Aorta (tissue), 5 donors: ENCODE measurements at places on chromosomes 2 and 18. TPM values are rescaled to one million over a fixed set of nuclear protein-coding genes. Genes with fewer than 3 reads are reported as not detected.

The PNKD gene
- polyA plus RNA-seq, result 108 TPM

DNA sequence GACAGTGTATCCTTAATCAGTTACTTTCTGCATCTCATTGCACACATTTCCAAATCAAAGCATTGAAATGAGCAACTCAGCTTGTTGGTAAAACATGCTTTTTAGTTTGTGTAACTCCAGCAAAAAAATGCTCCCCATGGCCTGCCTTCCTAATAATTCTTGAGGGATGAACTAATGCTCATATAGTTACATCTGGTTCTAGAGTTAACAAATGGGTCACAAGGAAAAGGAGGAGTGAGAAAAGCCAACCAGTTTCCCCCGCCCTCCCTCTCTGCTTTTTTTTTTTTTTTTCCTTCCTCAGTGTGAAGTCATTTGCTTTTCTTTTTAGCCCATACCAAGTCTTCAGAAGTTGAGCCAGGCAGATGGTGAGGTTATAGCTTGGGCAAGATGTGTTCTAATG, 231.7 kb downstream of the MTX2 start:
- no peak overlapping the region for H3K4me3 ChIP-seq
- no peak for DNase-seq
- H3K27ac ChIP-seq, result no peak overlapping the region
- no peaks in the 10 kb centered on the region for H3K4me1 ChIP-seq

The UPP2 gene
- polyA plus RNA-seq, result not detected

DNA sequence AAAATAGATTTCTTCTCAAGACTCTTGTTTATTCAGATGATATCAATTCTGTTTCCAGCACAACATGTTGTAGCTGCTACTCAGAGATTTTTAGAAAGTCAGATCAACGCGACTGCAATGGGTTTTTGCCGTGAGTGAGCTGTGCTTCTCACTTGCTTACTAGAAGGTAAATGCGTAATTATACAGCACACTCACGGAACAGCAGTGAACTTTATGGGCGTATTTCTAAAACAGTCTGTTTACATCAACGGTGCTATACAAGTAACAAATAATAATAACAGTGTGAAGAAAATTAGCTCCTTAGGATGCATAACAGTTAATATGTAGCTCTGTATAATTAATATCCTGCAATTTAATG, 533.6 kb downstream of the RNF144A start:
- no peak overlapping the region for H3K27ac ChIP-seq
- H3K36me3 ChIP-seq, result no peaks in the 10 kb centered on the region
- no peak overlapping the region for H3K4me3 ChIP-seq
- no peaks in the 10 kb centered on the region for H3K4me1 ChIP-seq

- H3K36me3 ChIP-seq, result no peaks in the 10 kb centered on the region
- H3K4me3 ChIP-seq, result no peak overlapping the region
- no peaks in the 10 kb centered on the region for H3K4me1 ChIP-seq
- no peak for DNase-seq
These were observed 7.2 kb upstream of the CD226 start for GRCh38 chr18:69954719-69955480.

DNA sequence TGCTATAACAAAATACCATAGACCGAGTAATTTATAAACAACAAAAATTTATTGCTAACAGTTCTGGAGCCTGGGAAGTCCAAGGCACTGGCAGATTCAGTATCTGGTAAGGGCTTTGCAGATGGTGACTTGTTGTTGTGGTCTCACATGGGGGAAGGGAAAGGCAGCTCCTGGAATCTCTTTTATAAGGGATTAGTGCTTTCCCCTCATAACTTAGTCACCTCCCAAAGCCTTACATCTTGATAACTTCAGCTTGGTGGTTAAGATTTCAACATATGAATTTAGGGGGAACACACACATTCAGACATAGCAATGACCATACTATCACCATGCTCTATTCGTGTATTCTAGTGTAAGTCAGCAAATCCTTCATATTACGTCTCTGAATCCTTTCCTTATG, 447.6 kb upstream of the TCF4 start:
- no peaks in the 10 kb centered on the region for H3K4me1 ChIP-seq
- H3K4me3 ChIP-seq, result no peak overlapping the region
- no peaks in the 10 kb centered on the region for H3K36me3 ChIP-seq
- no peaks in the 10 kb centered on the region for H3K27me3 ChIP-seq
- DNase-seq, result no peak
- H3K27ac ChIP-seq, result no peak overlapping the region

- DNase-seq, result no peak
- H3K4me3 ChIP-seq, result no peak overlapping the region
- H3K27ac ChIP-seq, result no peak overlapping the region
- H3K36me3 ChIP-seq, result no peaks in the 10 kb centered on the region
- H3K4me1 ChIP-seq, result no peaks in the 10 kb centered on the region
These were observed 317.2 kb upstream of the CDH2 start for GRCh38 chr18:28494151-28494550.

DNA sequence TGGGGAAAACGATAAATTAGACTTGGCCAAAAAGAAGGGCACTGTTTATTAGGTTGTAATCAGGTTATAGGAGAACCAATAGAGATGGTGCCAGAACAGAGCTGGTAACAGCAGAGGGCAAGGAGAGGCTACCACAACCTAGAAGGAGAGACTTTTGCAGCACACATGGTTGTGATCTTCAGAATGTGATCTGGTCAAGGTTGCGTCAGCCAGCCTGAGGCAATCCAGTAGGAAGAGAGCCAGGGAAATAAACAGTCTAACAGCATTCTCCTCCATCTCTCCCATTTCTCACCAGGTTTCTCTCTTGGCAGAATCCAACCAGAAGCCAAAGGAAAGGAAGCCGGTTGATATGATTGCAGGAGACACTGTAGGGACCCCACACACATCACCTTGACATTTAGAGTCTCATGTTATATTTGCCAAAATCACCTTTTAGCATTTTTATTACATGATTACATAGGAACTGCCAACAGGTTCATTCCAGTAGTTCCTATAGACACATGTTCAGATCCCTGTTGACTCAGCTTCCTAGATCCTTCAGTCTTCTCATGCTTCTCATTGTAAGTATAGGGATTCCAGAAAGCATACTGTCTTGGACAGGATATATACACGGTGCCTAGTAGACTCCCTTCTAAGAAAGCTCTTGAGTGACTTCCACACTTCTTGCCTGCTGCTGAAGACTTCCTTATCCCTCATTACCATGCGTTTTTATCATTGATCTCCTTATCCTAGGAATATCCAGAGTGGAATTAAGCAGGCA, 17.6 kb upstream of the SPATS2L start:
- no peaks in the 10 kb centered on the region for H3K27me3 ChIP-seq
- no peak for DNase-seq
- no peaks in the 10 kb centered on the region for H3K36me3 ChIP-seq
- H3K4me3 ChIP-seq, result no peak overlapping the region
- H3K27ac ChIP-seq, result no peak overlapping the region

DNA sequence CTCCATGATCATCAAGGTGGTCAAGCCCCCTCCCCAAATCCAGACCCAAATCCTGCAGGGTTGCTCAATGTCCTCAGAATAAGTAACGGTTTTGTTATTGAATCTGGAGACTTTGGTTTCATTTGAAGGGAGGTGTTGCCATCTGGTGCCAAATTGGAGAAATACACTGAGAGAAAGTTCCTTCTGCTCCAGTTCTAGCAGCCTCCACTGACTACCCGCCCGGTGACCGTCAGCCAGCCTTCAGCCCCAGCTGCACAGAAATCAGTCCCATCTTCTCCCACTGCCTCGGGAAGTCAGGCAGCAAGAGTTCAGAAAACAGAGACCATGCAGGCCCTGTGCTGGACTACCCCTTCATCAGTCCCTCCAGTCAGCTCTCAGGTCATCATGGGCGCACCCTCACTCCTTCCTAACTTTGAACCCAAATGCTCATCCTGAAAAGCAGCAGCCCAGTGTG, 38.7 kb downstream of the PKDCC start:
- peaks cover 4% of the 10 kb centered on the region for H3K4me1 ChIP-seq
- no peak overlapping the region for H3K27ac ChIP-seq
- no peaks in the 10 kb centered on the region for H3K36me3 ChIP-seq

DNA sequence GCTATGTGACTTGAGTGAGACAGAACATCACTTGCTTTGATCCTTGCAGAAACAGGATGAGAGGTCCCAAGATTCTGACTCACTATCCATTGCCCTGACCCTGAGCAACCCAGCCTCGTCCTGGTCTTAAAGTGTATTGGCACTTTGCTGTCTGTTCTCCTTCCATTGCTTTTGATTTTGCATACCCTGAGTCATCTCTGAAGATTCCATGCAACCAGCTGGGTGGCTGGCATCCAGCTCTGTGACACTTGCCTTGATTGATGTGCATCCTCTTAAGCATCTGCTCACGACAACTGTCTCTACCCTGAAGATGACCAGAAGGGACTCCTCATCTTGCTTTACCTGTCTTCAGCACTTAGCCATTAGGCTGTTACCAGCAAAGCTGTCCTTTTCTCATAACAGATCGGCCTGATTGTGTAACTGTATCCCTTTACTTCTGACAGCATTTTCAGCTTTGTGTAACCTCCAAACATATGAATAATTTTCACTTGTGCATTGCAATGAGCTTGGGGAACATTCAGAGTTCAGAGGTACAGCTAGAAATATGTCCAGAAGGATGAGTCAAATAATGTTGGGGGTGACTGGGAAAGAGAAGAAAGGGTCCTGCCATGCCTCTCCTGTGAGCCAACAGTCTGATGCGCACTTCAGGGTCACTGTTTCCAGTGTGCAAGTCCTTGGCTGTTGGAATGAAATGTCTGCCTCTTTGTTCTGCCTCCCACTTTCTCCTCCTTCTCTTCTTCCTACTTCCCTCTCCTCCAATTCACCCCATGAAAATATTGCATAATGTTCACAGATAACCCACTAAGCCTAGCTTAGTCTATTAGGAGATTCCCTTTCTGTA, 249.7 kb upstream of the OSR1 start:
- no peak overlapping the region for H3K27ac ChIP-seq
- H3K27me3 ChIP-seq, result no peaks in the 10 kb centered on the region
- H3K36me3 ChIP-seq, result no peaks in the 10 kb centered on the region
- H3K4me1 ChIP-seq, result no peaks in the 10 kb centered on the region
- no peak overlapping the region for H3K4me3 ChIP-seq

The KIF3C gene
- 6.4 TPM for polyA plus RNA-seq

The DNER gene
- polyA plus RNA-seq, result 2.5 TPM

GRCh38 chr2:60002183-60002867, 551.1 kb downstream of the BCL11A start:
- no peak overlapping the region for H3K27ac ChIP-seq
- DNase-seq, result no peak

DNA sequence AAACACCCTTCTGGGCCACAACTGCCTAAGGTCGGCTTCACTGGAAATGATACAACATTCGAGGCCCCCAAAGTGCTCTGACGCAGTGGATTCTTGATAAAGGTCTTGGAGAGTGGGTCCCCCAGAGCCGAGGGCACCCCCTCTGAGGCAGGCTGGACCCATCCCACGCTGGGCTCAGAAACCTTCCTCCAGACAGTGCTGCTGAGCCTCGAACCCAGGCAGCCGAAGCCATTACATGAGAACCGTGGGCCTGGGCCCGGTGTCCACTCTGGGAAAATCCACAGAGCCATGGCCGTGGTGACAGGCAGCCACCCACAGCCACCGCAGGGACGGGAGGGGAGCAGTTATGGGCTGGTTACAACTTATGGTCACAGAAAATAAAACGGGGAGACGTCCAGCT, 81.4 kb upstream of the ID2 start:
- H3K4me1 ChIP-seq, result no peaks in the 10 kb centered on the region
- H3K27ac ChIP-seq, result no peak overlapping the region
- no peak overlapping the region for H3K4me3 ChIP-seq
- no peaks in the 10 kb centered on the region for H3K36me3 ChIP-seq
- H3K27me3 ChIP-seq, result no peaks in the 10 kb centered on the region

The PPP1R1C gene
- polyA plus RNA-seq, result 0.54 TPM

The PPP4R3B gene
- polyA plus RNA-seq, result 28.9 TPM

The REG1B gene
- polyA plus RNA-seq, result 4.9 TPM

GRCh38 chr2:20229322-20230113, 4.6 kb upstream of the SDC1 start:
- no peaks in the 10 kb centered on the region for H3K36me3 ChIP-seq
- no peaks in the 10 kb centered on the region for H3K4me1 ChIP-seq
- no peak overlapping the region for H3K4me3 ChIP-seq
- H3K27ac ChIP-seq, result no peak overlapping the region
- H3K27me3 ChIP-seq, result no peaks in the 10 kb centered on the region
- DNase-seq, result no peak

DNA sequence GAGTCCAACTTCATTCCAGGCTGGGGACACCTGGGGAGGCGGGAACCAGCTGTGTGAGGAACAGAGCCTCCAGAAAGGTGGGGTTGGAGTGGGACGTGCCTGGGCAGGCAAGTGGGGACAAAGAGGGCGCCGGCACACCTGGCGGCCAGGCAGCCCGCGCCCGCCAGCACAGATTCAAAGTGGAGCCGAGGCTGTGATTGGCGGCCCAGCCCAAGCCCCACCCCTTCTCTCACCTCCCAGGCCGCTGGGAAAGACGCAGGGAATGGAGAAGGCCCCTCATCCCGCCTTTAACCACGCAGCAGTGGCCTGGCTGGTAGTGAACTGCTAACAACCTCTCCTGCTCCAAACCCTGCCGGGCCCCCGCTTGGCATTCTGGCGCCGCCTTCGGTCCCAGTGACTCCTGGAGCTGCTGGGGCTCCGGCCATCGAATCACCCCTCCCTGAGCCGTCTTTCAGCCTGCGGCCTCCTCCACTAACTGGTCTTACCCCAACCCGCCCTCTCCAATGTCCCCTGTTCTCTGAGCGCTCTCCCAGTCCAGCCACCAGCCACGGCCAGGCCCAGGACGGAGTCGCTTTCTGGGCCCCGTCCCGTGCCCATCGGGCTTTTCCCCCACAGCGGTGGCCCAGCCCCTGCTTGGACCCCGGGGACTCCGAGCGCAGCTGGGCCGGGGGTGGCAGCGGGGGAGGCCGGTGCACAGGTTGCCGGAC, 27.9 kb upstream of the PTMA start:
- peak overlapping the region; percentile 49 for H3K4me3 ChIP-seq
- no peaks in the 10 kb centered on the region for H3K4me1 ChIP-seq
- no peak for DNase-seq
- H3K27ac ChIP-seq, result peak overlapping the region; percentile 31
- no peaks in the 10 kb centered on the region for H3K27me3 ChIP-seq
- no peaks in the 10 kb centered on the region for H3K36me3 ChIP-seq

GRCh38 chr18:13565228-13565627, 161.1 kb downstream of the FAM210A start:
- no peak overlapping the region for H3K27ac ChIP-seq
- H3K4me1 ChIP-seq, result no peaks in the 10 kb centered on the region
- no peak overlapping the region for H3K4me3 ChIP-seq
- no peaks in the 10 kb centered on the region for H3K36me3 ChIP-seq
- no peaks in the 10 kb centered on the region for H3K27me3 ChIP-seq

The TXNDC2 gene
- not detected for polyA plus RNA-seq

The AKAIN1 gene
- polyA plus RNA-seq, result not detected

DNA sequence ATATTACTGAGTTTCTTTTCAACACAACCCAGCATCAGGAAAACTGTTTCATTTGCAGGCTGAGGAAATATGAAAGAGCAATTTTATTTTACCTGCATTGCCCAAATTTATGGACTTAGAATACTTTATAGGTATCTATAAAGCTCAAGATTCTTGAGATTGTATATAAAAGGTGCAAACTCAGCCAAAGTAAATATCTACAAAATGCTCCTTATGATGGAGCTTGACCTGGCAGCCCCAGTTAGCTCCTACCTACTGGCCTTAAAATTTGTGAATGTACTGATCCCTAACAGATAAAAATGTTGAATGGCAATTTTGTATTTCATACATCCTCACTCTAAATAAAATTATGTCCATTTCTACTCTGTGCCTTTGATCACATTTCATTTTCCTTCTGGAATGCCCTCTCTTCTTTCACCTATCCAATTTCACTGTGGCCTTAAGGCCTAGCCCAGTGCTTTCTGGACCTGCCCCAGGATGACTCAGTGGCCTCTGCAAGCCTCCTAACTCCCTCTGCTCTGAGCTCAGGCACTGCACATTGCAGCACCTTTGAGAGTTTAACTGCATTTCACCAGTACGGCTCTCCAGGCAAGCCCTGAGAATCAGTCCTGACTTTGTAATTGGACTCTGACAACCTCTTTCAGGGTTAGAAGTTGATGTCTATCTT, 125.9 kb downstream of the ANTXR1 start:
- no peak overlapping the region for H3K4me3 ChIP-seq
- peaks cover 14% of the 10 kb centered on the region for H3K4me1 ChIP-seq
- H3K36me3 ChIP-seq, result peaks cover 4% of the 10 kb centered on the region
- no peak overlapping the region for H3K27ac ChIP-seq
